ENCODE measurements at places on chromosomes 3 and 15.

DNA sequence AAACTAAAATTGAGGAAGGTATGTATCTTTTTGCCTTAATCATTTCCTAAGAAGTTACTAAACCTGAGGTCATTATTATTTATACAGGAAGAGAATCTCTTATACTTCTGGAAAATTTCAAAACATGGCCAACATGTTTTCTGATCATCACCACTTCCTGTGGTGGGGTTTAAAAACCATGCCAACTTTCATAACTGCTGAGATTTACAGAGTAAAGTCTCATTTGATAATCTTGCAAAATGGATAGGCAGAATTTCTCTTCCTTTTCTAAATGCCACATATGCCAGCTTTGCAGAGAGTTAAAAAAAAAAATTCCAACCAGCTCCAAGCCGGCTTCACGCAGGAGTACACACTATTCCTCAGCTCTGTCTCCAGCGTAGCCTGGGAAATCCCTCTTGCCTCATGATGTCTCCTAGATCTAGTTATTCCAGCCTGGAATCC, 124.3 kb upstream of the SPRED1 start:
- DNase-seq, result no peak

- DNase-seq, result peak; percentile 35
These were observed 16.9 kb downstream of the TCAIM start for GRCh38 chr3:44355362-44356033.

- DNase-seq, result no peak
These were observed 1454.9 kb downstream of the ZPLD1 start for GRCh38 chr3:103889675-103890074.

DNA sequence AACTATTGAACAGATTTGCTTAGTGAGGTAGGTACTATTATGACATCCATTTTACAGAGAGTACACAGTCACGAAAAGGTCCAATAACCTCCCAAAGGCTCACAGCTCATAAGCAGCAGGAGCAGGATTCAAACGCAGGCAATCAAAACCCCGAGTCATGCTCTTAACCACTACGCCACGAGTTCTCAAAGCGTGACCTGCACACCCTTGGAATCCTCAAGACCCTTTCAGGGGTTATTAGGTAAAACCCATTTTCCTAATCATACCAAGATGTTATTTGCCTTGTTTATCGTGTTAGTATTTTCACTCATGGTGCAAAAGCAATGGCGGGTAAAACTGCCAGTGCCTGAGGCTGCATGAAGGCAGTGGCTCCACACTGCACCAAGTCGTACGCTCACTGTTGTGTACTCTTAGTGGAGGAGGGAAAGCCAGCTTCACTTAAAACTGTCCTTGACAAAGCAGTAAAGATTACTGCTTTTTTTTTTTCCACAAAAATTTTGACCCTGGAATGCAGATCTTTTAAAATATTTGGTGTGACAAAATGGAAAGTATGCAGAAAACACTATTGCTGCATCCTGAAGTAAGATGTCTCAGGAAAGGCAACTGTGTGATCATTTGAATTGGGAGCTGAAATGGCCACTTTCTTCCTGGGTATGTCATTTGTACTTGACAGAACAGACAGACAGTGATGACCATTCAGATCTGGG, 96.1 kb downstream of the IGF2BP2 start:
- no peak for DNase-seq

DNA sequence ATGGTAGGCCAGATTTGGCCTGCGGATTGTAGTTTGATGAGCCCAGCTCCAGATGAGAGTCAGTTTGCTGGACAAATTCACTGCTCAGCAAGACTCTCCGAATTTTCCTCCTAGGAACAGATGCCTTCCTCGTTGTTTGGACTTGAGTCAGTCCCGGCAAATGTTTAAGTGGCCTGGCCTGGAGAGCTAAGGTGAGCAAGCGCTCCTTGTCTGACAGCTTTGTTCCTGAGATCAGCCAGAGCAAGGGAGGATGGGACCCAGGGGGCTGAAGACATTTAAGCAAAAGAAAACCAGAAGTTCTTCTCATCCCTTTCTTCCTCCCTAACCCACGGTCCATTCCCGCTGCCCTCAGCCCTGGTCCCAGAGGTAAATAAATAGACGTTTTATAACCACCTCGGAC, 40.3 kb downstream of the POLR2M start:
- no peak for DNase-seq

DNA sequence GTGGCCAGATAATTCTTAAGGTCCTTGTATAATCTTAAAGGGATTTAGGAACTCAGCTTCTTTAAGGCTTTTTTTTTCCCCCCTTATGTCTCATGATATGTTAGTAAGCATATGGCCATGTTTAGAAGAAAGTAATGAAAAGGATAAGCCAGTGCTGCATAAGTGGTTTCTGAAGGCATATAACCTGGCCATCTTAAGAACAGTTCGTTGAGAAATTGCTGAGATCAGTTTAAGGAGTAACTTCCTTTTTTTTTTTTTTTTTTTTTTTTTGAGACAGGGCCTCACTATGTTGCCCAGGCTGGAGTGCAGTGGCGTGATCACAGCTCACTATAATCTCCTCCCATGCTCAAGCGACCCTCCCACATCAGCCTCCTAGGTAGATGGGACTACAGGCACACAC, 51.7 kb downstream of the UBE2E2 start:
- DNase-seq, result no peak

DNA sequence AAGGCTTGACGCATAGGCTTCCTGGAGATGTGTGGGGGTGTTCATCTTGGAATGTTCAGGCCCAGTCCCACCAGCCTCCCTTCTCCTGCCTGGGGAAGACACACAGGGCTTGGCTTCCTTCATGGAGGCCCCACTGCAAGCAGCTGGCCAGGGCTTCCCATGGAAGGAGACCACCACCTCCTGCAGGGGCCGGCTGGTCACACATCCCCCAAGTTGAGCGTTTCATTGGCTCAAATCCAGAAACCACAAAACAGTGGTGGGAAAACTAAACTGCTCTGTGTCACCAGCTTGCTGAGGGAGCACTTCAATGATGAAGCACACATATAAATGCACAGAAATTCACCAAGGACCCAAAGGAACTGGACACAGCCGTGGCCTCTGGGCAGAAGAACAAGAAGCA, 8.3 kb downstream of the IQSEC1 start:
- DNase-seq, result no peak

DNA sequence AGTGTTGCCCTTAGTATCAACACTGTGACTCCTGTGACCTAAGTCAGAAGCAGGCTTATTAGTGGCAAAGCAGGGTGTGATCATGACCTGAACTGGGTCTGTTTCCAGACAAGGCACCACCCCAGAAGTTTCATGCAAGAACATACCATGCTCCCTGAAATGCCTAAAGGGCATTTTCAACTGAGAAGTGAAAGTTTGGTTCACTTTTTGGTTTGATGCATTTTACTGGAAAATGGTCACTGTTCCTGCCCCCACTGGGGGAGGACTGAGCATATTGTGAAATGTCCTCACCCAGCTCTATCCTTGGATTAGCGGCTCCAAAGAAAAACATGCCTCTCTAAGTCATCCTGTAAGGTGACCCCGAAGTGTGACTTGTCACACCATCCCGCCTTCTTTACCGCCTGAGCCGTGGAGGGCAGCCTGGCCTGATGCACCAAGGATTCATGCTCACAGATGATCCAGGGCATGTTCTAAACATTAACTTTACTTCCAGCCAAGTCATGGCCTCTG, 3.1 kb upstream of the FAM240A start:
- no peak for DNase-seq

DNA sequence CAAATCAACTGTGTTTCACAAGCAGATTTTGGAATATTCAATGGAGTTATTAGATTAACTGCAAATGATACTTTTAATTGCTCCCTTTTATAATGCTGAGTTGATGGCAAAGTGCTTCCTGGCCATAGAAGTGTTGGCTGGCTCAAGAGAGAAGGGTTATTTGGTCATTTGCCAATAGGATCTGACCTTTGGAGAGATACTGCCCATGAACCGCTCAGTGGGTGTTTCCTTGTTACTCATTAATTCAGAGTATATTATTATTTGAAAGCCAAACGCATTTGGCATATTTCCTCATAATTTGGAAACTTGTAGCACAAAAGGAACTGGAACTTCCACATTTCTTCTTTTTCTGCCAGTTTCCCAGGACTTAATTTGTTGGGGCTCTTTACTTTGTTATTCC, 234.7 kb downstream of the CDIN1 start:
- DNase-seq, result no peak

DNA sequence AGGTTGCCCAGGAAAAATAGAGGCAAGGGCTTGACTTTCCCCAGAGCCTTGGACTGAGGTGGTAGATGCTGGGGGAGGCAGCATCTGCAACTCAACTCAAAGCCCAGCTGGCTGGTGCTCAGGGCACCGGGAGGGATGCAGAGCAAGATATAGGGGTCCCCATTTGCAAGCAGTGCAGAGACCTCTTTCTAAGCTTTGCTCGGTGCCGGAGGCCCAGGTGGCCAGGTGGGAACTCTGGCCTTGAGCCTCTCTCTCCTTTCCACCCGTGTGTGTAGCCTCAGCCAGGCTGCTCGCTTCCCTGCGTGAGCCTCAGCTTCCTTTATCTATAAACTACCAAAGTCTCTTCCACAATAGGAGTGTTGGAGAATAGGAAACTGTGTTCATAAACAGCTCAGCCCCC, 36.5 kb downstream of the SLC6A6 start:
- no peak for DNase-seq

- DNase-seq, result peak; percentile 56
These were observed 131.6 kb downstream of the AQP9 start for GRCh38 chr15:58269455-58270414.

- DNase-seq, result no peak
These were observed 72.0 kb downstream of the FAM43A start for GRCh38 chr3:194757647-194758061.

DNA sequence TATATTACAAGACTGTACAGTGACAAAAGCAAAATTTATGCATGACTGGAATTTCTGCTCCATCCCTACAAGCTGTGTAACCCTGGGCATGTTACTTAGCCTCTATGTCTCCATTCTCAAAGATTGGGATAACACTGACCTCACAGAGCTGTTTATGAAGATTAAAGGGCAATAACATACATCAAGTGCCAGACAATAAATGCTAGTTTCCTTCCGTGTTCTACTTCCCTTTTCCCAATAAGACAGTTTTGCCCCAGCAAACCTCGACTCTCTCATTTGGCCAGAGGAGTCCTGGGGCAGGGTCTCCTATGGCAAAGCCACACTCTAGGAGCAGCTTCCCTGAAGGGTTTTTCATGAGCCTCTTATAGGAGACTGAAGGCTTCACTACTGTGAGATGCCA, 7.5 kb downstream of the HEXA start:
- DNase-seq, result no peak

GRCh38 chr3:8579096-8579495, 65.5 kb downstream of the SSUH2 start:
- no peak for DNase-seq

- DNase-seq, result no peak
These were observed 43.5 kb downstream of the ATP13A5 start for GRCh38 chr3:193335031-193335430.

DNA sequence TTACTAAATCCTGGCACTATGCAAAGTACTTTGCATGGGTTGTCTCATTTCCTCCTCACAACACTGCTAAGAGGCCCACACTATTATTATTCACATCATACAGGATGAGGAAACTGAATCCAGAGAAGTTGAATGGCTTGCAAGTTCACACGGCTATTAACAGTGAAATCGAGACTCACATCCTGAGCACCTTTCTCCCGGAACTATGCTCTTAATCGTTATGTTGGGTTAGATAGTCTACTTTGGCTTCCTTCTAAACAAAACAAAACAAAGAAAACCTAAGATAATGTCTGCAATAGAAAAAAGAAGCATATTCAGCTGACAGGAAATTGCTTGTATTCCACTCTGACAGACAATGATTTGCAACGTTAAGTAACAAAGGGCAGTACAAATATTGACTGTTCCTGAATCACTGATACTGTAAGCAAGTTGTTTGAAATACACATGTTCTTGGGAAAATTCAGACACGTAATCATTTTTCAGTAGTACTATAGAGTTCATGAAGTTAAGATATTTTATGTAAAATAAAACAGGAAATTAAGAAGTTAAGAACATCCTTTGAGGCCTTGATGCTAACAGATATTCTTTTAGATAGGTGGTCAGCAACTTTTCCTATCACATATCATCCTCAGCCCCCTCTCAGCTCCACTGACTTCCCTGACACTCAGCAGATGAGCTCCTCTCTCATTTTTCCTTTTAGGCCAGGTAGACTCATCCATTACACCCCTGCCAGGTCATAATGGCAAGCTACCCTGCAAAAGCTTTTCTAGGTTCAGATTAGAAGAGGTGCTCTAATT, 40.7 kb downstream of the C2CD4B start:
- DNase-seq, result peak; percentile 42

DNA sequence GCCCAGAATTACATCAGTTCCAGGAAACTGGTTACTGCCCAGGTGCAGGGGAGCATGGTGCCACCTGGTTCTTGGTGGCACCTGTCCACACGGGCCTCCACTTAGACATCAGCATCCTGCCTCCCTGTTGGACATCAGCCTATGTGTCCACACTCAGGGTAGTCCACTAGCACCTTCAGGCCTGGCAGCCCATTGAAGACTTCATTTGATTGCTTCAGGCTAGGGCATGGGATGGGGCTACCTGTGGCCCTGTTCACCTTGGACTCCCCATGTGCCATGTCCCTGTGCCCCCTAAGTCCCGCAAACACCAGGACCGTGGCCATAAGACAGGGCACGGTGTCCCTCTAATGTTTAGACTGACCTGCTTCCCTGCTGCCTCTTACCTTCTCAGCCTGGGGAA, 30.9 kb downstream of the CYP8B1 start:
- no peak for DNase-seq

GRCh38 chr3:150372722-150373121, 35.4 kb upstream of the TSC22D2 start:
- DNase-seq, result no peak

GRCh38 chr3:113436809-113437208, 4.5 kb downstream of the CFAP44 start:
- DNase-seq, result no peak

GRCh38 chr3:182651461-182651860, 141.8 kb upstream of the ATP11B start:
- no peak for DNase-seq

GRCh38 chr15:28122038-28122949, 23.2 kb upstream of the OCA2 start:
- DNase-seq, result no peak

DNA sequence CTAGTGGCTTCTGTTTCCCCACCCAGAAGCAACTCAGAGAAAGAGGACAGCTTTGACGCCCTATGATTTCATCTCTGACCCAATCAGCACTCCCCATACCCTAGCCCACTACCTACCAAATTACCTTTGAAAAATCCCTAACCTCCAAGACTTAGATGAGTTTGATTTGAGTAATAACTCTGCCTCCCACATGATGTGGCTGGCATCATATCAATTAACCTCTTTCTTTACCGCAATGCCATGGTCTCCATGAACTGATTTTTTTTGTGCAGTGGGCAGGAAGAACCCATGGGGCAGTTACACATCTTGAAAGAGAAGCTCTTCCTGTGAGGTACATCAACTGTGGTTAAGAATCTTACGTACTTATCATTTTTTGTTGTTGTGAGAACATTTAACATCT, 25.5 kb upstream of the APOD start:
- no peak for DNase-seq

DNA sequence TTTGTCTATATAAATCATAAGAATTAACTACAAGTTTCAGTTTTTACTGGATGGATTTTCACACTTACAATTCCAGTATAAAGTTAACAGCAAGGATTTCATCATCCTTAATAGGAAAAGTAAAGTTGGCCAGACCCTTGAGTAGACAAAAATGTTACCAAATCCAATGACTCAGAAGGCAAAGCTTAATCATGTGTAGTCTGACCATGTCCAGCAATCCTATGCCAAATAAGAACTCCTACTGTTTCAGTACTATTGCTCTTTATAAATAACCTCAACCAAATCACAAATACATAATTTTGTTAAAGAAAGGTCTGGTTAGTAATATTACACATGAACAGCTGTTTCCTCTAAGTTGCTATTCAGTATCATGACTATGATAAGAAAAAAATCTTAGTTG, 35.0 kb downstream of the PLOD2 start:
- no peak for DNase-seq
